Activated T-helper 1 cell treated with anti-CD3 and anti-CD28 coated beads, Interleukin-2, amount 50 U/mL, for 16 hours (primary cell): ENCODE measurements at places on chromosomes 3 and 15.

GRCh38 chr15:90603893-90604292, 74.2 kb downstream of the CRTC3 start:
- DNase-seq = no peak

GRCh38 chr15:85742186-85742821, 52.4 kb downstream of the KLHL25 start:
- DNase-seq = no peak

- DNase-seq = no peak
These were observed at the start of gene CYP1A1 for GRCh38 chr15:74725225-74725774. Gene CYP1A1 (minus strand): TSS chr15:74725528. CDS start chr15:74723097, 2,431 bp downstream.

- DNase-seq = no peak
These were observed 44.4 kb downstream of the EPHB1 start for GRCh38 chr3:134839422-134839821.
